ENCODE measurements at places on chromosomes 2 and 18.

DNA sequence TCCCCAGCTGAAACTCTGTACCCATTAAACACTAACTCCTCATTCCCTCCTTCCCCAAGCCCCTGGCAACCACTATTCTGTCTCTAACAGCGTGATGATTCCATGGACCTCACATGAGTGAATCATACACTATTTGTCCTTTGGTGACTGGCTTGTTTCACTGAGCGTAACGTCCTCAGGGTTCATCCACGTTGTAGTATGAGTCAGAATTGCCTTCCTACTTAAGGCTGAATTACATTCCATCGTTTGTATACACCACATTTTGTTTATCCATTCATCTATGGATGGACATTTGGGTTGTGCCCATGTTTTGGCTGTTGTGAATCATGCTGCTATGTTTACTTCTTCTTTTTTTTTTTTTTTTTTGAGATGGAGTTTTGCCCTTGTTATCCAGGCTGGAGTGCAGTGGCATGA, 19.6 kb upstream of the CABLES1 start:
- no peak for DNase-seq

DNA sequence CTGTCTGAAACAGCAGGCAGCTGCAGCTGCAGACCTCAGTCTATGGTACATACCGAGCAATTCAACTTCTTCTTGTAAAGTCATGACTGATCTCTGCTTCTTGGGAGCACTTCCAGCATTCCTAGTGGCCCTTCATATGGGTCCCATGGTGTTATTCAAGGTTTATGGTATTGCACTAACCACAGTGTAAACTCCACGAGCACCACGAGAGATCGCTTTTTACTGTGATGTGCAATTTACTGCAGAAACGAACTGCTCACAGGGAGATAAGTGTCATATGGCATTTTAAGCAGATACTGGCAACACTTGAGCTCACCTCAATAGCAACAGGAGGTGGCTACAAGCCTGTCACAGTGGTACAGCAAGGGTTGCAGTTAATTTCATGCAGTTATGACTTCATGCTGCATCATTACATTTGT, 38.6 kb upstream of the SH3BP4 start:
- no peak for DNase-seq

DNA sequence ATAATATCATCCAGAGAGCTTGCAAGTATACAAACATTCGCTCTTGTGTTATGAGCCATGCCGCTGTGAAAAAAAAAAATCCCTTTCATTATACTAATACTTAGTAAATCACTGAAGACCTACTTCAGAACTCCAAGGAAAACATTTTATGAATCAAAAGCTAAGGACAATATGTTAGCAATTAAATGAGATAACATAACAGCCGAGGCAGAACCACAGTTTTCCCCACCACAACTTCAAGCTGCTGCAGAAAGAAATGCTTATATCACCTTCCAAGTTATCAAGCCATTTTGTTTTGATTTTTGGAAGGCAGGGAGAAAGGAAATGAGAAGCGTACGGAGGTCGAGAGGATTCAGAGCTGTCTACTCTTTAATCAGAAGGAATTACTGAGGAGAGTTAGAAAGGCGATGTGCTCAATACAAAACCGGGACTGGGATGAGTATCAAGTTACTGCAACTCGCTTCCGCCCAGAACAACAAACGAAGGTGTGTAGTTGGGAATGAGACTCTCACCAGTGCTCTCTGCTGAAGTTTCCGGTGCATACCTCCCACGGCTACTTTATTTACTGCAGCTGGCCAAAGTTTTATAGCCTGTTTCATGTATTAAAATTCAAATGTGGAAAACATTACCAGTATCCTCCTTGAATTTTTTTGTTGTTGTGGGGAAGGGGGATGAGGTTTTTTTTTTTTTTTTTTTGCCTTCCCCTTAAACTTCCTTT, 292.2 kb upstream of the CCDC68 start:
- no peak for DNase-seq

DNA sequence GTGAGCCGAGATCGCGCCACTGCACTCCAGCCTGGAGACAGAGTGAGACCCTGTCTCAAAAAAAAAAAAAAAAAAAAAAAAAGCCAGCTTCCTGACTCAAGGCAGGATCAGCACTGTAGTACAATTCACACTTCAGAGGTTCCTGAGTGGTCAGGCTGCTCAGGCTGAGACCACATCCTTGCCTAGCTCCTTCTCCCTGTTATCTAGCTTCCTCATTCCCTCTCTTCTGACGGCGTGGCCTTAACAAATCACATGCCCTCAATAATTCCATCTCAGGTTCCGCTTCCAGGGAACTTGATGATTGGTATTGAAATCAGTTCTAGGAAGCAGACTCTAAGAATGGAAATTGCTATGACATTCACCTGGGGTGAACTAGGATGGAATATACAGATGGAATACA, 29.8 kb upstream of the KDM3A start:
- DNase-seq, result no peak

- no peak for DNase-seq
Observed at GRCh38 chr18:13416208-13416607, 197.6 kb downstream of the LDLRAD4 start.

DNA sequence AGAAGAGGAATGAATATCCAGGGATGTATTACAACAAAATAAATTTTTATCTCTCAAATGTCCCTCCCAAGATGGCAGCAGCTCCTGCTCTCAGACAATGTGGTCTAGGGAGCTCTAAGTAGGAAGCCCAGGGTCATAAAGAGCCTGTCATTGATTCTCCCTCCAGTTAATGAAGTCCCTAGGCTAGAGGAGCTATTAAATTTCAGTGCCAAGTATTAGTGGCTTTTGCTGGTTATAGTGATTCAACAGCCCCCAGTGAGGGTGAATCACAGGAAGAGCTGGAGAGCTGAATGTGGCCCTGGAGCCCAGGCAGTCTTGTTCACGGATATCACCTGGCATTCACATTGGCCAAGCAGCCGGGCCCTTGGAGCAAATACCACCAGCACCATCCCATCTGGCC, 109.8 kb upstream of the YPEL5 start:
- DNase-seq, result no peak

DNA sequence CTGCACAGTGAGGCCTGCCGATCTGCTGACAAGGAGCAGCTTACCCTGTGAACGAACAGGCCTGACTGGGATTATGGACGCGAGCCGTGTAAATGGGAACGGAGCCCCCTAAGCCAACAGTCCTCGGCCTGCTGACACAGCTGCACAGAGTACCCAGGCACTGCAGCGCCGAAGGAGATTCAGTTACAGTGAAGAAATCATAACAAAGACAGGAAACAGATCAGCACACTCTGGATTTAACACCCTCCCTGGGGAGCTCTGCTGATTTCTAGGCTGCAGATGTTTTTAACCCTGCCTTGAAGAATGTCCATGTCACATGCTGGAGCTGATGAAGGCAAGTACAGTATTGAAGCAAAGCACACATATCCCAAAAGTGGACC, 43.4 kb downstream of the COLEC12 start:
- no peak for DNase-seq

DNA sequence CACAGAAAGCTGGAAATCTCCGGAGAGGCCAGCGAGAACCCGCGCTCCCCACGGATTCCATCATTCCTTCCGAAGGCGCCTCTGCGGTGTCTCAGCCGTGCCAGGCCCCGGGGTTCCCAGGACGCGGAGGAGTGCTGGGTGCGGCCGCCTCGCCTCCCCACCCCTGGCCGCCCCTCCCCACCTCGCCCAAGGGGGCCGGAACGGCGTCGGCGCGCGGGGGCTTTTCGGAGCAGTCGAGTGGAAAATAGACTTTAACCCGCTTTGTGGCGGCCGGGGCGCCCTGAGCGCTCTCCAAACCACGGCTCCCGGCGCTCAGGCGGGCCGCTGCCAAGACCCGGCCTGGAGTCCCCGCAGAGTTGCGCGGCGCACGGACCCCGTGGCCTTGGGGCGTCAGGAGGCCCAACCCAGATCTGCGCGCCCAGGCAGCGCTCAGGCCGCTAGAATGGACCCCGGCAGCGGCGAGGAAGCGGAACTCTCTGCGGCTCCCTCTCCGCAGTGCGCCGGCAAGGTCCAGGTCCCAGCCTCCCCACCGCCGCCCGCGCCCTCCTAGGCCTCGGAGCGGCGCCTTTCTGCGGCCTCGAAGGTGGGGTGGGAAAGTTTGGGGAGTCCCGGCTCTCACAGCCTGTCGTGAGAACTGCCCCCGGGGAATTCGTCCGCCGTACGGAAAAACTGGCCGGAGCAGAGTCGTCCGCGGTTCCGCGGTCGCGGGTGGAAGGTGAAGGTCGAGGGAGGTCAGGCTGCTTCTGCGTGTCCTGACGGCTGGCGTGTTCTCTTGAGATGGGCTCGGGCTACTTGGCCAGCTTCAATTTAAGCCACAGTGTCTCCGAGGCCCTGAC, 1.2 kb upstream of the EMX1 start:
- DNase-seq, result peak; percentile 73

DNA sequence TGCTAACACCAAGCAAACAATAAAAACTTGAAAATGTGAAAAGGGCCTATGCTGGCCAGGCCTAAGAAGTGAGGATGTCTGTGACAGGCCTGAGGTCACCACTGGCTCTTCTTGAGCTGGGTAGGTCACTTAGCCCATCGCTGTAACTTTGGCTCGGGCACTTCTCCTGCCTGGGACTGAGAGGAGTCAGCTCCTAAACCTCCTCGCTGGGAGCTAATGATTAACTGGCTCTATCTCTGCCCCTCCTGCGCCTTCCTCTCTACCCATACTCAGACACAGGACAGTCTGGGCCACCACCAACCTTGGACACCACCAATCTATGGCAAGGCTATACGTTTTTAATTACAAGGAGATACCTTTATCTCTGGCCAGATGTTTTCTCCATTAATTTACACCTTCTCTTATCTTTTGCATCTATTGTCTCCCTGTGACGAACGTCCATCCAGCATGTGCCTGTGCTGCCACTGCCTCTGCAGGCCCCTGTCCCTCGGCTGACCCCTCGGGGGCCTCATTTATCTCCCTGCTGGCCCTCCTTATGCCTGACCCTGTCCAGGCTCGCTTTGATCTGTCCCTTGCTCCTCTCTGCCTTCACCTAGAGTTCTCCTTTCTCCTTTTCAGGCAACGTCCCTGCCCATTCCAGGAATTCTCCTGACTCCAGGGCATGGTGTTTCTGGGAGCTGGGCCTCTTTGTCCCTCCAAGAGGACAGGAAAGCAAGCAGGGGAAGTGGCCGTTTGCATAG, 149.1 kb upstream of the GATA6 start:
- DNase-seq, result no peak

DNA sequence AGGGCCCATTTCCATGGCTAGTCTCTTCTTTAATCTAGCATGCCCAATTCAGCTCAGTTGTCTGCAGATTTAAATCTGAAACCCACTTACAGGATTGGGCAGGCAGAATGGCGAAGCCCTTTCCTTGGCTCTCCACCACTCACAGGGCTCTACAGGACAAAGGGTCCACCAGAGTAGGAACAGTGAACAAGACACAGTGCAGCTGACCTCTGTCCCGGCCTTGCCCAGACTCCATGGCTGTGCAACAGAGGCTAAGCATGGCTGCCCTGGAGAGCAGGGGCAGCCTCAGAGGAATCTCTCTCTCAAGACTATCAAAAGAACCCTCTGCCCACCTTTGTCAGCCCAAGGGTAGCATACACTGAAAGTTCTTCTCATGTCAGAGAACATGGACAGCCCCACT, 9.7 kb upstream of the ATP6V1B1 start:
- peak; percentile 17 for DNase-seq

DNA sequence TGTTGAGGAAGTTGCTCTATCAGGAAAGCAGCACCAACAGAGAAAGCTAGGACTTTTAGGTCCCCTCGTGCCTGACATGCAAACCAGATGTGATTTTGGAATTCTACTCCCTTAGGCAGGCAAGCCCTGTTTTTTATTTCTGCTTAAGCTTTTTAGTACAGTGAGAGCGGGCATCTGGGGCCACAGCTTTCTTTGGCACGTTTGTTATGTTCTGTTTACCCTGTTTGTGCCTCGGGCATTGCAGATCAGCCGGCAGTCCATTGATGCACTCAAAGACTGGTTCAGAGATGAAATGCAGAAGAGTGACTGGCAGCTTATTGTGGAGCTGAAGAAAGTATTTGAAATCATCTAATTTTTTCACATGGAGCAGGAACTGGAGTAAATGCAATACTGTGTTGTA, 61.9 kb downstream of the EIF5B start:
- DNase-seq, result no peak

DNA sequence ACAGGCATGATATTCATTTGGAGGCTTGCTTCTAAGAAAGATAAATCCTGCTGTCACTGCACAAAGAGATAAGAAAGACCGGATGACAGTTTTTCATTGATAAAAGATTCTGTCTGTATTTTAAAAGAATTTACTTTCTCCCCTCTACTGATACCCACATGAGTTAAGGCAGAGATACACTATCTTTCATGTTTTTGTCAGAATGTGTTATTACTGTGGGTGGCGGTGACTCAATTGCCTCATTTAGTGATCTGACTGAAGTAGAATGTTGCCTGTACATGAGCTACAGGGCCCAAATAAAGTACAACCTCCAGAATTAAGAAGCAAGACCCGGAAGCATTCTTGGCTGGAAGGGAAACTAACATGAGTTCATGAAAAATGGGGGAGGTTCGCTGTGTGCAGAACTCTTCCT, 480.0 kb downstream of the SLC4A3 start:
- DNase-seq, result no peak

GRCh38 chr2:191382801-191383200, 137.6 kb downstream of the MYO1B start:
- no peak for DNase-seq

DNA sequence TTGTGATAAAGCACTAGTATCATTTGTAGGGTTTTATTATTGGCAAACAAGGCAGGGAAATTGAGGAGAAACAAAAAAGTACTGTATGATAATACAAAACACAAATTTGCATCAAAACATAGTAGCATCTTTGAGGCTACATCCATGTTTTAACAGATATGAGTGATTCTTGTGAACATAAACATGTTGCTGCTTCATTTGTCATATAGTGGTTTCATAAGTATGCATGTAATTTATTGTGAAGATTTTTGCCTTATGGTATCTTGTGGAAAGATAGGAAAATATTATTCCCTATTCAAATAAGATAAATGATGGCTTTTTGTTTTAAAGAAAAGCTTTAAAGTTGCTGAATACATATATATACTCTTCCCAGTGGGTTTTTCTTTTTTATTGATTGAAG, 60.3 kb downstream of the VRK2 start:
- DNase-seq, result no peak

- no peak for DNase-seq
Observed at GRCh38 chr2:164242409-164242808, 378.9 kb downstream of the GRB14 start.

DNA sequence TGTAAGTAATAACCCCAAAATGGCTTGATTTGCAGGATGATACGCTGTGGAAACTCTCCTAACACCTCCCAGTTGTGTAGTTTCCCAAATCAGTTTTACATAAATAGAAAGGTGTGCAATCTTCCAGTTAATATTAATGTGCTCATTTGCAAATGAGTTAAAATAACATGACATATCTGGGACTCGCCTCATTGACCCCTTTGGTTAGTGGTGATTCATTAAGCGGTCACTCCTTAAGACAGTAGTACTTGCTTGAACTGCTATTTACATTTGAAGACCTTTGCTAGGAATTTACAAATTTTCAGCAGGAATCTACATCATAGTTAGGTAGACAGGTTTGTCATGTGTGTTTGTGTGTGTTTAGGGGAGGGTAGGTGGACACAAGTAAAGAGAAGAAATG, 1367.7 kb upstream of the CELF4 start:
- DNase-seq, result no peak

- DNase-seq, result no peak
Observed at GRCh38 chr2:238883421-238883901, 35.6 kb downstream of the TWIST2 start.
